ENCODE measurements at places on chromosomes 7 and 10.
A peak's percentile ranks its signal among the peaks of the same experiment; 100 is the strongest.

DNA sequence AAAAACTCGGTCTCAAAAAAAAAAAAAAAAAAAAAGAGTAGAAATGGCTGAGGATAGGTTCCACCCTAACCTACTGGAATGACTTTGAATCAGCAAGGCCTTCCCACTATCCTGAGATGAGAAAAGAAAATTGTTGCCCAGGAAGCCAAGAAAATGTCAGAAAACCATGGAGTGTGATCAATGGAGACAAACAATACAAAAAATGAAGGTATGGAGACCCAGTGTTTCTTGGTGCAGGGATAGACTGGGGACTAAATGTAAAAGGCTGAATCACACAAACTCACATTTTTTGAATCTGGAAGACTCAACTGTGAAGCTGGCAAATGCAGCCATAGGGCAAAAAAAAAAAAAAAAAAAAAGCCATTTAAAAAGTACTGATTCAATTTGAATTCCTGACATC is 364.3 kb upstream of the ANKRD30A start:
- no peak for DNase-seq

DNA sequence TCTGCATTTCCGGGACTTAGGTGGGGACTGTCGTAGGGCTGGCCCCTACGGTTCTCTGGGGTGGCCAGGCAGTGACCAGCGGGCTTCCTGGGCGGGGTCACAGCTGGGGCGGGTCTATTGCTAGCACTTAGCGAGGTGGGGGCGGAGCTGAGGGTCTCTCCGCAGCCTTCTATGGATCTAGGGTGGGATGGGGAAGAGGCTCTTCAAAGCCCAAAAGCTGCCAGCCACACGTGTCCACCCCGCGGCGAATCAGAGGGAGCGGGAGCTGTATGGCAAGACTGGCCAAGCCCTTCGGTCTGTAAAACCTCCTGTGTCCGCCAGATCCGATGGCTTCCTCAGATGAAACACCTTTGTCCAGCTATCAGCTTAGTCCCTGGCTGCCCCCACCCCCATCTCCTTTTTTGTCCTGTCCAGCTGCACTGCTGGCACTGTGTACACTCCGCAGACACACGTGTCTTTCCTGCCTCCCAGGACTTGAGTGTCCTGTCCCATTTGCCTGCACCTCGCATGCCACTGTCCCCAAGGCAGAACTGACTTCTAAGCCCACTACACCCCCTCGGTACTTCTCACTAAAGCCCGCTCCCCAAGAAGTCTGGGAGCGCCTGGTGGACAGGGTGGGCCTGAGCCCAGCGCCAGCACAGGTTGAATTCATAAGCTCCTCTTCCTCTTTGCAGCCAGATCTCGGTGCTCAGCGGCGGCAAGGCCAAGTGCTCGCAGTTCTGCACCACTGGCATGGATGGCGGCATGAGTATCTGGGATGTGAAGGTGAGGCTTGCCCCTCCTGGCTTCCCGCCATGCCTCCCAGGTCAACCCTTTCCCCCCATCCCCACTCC is 14.8 kb downstream of the PDAP1 start:
- DNase-seq: peak; percentile 88

GRCh38 chr10:30160271-30160982 is 101.0 kb upstream of the JCAD start:
- DNase-seq: no peak

- no peak for DNase-seq
Measured at GRCh38 chr7:8175929-8176369, 86.0 kb downstream of the ICA1 start.

DNA sequence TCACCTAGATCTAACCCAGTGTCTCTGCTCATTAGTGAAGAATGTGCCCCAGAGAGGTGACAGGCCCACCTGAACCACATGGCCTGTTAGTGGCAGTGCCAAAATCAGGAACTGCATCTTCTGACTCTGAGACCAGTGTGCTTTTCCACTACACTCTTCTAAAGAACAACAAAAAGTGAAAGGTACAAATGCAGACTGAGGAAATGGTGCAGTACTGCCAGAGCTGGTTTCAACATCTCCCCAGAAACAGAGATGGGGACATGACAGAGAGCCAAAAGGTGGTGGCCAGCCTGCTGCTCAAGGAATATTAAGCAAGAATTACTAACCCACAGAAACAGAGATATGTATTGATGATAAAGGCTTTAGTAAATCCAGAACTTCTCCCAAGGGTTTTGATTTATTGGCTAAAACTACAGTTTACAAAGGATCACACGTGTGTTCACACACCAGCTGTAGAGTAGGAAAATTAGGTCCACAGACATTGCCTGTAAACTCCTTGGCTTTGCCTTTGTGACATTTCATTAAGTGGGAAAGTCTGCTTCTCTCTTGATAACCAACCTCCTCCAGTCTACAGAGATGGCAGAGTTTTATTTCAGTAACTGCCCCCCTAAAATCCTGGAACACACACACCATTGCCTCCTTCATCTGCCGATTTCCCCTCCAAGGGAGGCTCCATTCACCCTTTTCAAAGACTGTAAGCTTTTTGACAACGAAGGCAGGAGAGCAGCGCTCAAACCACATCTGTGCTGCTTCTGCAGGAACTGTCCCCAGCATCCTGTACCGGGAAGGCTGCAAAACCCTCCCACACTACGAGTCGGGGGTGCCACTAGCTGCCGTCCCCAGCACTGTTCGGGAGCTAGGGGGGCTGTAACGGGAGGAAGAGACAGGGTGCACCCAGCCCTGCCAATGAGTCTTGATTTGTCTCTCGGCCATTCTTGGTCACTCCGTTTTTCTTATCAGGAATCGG is 29.8 kb downstream of the GSDME start:
- no peak for DNase-seq

- no peak for DNase-seq
Measured at GRCh38 chr7:107701191-107701590, 40.6 kb downstream of the SLC26A4 start.

- no peak for DNase-seq
Measured at GRCh38 chr7:2509298-2509906, 10.2 kb upstream of the LFNG start.

DNA sequence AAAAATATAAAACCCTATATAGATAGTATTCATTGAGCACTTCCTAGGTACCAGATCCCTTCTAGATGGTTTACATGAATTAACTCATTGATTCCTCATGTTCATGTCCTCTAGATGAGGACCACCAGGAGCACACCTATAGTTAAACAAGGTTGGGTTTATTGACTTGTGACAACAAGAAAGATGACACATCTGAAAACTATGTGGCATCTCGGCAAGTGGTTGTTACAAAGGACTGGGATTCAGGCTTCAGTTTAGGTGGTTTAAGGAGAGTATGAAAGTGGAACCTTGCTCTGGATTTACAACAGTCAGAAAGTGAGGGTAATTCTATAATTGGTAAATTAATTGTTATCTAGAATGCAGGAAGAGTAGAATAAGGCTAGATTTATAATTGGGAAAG is 99.0 kb upstream of the PHF14 start:
- no peak for DNase-seq

DNA sequence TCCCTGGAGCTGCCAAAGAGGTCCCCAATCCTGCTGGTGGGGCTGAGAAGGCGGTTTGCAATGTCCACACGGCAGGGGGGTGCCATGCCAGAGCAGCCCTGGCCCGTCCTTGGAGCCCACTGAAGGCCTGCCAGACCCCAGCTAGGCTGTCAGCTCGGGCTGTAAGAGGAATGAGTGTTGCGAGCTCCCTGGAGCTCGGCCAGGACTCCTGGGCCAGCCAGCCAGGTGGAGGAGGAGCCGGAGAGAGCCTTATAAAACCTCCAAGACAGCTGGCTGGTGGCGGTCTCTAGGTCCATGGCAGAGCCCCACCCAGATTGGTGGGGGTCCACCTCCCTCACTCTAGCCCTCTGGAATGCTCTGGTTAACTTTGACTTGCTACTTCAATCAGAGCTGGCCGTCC is 55.1 kb upstream of the CALN1 start:
- DNase-seq: no peak

- no peak for DNase-seq
Measured at GRCh38 chr10:75010373-75010772, 101.1 kb upstream of the SAMD8 start.

- DNase-seq: no peak
Measured at GRCh38 chr7:136266457-136266856, 289.3 kb upstream of the MTPN start.

GRCh38 chr10:70832221-70832620 is 16.5 kb downstream of the SGPL1 start:
- no peak for DNase-seq

GRCh38 chr7:5237286-5237685 is 45.5 kb upstream of the SLC29A4 start:
- DNase-seq: no peak

DNA sequence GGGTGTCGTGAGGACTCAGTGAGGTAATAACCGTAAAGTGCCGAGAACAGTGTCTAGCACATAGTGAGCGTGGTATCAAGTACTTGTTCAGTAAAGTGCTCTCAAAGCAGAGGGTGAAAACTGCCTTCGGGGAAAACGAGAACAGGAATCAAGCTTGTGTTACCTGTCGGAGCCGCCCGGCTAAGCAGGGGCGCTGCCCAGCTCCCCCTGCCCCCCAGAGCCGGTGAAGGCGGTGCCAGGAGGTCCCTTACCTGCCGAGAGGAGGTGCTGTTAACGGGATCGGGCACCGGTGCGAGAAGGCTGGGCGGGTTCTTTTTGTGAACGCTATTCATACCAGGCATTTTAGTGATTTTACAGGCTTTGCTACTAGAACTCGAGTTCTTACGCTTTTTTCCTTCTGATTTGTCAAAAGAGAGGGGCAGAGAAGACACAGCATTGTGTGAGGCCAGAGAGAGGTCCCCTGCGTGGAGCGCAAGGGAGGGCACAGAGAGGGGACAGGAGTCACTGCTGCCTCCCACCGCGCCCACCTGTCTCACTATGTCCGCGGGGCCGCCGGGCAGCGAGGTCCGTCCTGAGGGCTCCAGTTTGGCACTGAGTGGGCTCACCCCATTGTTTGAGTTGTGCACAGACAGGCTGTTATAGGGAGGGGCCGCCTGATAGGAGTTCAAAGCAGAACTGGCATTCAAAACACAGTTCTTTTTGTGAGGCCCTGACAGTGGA is 32.5 kb upstream of the EFCAB10 start:
- no peak for DNase-seq

DNA sequence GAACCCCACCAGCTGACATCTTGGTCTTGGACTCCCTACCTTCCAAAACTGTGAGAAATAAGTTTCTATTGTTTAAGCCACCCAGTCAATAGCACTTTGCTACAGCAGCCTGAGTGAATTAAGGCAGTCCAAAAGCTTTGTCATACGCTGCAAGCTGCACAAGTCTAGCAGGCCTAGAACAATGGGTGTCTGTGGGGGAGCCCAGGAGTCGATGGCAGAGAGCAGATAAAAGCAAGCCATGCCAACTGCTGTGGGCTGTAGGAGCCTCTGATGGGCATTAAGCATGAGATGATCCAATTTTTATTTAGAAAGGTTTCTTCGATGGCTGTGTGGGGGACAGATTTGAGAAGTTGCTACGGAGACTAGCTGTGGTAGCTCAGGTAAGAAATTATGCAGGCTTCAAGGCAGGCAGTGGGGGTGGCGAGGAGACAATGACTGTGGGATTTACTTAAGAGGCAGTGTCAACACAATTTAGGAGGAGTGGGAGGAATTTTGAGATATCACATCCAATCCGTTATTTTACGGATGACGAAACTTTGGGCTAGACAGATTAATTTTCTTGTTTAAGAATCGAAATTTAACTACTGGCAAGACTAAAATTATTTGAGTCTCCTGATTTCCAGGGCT is 110.4 kb downstream of the NRCAM start:
- no peak for DNase-seq

DNA sequence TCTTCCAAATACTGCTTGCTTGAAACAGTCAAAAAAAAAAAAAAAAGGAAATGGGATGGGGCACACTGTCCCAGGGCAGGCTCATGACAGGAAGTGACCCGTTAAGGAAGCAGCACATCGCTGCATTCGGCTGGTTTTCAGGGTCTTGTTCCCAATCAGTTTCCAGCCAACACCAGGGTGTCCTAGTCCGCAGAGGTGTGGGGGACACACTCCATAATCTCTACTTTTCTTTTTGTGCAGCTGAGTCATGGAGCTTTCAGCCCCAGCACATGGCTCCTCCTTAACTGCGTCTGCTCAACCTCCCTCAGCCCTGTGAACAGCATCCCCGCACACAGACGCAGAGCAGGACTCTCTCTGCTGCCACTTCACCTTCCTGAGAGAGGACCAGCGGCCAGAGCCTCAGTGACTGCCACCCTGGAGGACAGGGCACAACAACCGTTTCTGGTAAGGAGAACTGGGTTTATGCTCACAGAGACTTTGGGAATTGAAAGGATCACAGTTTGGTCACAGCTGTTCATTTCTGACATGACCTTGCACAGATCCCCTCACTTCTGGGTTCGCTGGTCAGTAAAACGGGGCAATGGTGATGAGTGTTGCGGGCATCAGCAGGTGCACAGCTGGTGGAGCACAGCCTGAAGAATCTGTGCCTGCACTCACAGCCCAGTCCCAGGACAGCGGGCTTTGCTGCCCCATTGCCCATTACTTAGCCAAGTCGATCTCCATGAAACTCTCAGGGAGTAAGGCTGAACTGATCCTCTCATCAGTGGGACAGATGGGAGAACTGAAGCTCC is at the start of gene GIMAP5:
Gene GIMAP5, plus strand, starts transcription at position 154 of the 791 bp plus-strand sequence. CDS start 3,467 bp downstream, outside the sequence.
- no peak for DNase-seq

- no peak for DNase-seq
Measured at GRCh38 chr10:94287336-94287735, 75.4 kb downstream of the NOC3L start.

DNA sequence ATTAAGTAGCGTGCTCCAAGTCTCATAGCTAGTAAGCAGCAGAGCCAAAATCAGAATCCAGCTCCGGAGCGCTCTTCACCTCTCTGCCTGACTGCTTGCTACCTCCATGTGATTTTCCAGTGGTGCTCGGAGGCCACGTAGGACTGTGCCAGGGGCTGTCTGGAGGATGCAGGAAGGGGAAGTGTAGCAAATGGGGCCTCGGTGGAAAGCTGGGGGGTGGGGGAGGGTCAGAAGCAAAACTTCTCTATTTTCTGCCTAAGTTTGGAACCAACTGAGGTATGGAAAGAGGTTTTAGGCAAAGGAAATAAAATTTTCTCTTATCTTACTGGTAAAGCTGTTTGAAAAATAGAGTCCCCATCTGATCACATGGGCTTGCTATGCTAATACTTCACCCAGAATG is 108.7 kb downstream of the TBXAS1 start:
- DNase-seq: no peak

DNA sequence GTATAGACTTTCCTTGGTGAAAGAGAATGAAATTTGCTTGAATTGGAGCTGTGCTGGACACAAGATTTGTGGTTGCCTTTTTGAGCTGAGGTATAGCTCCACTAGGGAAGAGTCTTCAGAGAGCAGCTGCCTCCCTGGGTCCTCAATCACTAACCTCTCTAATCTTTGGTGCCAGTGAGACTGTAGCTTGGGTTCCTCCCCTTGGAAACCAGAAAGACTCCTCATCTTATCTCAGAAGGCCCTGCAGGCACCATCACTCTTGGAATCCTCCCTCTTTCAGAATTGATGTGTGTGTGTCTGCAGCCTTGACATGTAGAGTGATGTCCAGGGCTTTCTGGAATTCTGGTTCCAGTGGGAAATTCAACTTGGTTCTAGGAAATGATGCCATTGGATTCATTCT is 426.5 kb downstream of the RPS24 start:
- DNase-seq: no peak

Measured in NCI-H1105 treated with DMSO at 0.1 percent for 48 hours (cell line).